Activated CD4-positive, alpha-beta T cell treated with anti-CD3 and anti-CD28 coated beads, Interleukin-2, Interleukin-4, amounts not matched to agents 100 ng/mL and 50 ng/mL, durations not matched to agents 16 hours and 8 hours (primary cell): ENCODE measurements at places on chromosomes 2 and 18.

DNA sequence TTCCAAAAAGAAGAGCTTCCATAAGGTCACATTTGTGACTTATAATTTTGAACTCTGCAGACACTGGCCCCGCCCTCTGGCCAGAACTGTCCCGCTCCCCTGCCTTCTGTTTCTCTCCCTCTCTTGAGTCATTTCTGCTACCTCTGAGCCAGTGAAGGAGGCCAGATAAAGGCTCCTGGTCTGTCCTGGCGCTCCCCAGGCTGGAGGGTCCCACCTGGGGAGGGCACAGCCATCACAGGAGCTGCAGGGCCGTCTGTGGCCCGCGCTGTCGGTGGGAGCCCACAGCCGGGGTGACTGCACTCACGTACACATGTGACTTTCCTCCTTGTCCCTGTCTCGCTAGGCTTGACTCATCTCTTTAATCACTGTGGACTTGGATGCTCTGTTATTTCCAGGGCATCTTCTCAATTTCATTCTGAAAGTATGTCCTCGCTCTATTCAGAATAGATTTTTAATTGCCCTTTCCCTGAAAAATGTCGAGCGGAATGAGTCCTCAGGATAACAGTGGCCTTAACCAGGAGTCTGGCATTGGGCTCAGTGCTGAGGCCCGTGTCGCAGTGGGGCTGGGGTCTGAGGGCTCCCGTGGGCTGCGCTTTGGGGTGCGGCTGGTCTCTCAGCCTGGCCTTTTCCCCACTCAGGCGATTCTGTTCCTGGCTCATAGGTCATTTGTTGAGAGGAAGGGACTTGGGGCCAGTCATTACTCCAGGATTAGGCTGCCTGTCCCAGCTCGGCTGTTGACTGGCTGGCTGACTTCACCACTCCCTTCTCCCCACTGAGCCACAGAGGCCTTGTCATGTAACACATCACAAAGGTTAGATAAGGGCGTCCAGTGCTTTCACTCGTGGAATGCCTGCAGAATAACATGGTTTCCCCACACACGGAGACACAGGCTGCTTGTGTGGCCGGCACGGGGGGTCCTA lies 34.5 kb downstream of the KLHL29 start:
- no peak for DNase-seq

DNA sequence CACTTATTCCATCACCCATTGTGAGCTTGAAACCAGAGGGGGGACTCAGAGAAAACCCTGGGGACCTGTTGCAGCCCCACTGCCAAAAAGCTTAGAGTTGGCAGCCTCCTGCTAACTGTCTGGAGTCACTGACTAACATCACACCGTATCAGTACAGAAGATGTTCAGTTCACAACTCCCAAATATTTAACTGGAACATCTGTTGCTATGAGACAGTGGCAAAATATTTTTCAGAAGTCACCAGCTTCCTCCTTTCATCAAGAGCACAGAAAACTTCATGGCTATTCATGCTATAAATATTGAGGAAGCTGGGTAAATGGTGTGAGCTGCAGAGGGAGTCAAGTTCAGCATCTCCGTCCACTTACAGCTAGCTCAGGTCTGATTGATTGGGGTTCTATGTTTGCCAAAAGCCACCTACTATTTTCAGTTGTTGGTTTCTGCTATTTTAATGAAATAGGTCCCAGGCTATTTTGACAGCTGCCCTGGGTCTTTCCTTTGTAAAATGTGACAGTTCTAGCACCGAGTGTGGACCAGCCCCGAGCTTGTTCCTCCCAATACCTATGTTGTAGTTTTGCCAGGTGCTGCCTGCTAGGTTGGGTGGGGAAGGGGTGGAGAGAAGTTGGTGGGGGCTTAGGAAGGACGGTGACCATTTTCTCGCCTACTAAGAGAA lies 9.8 kb downstream of the TUBB6 start:
- DNase-seq: no peak

- DNase-seq: no peak
Measured at GRCh38 chr2:204860274-204860673, 315.0 kb downstream of the PARD3B start.

DNA sequence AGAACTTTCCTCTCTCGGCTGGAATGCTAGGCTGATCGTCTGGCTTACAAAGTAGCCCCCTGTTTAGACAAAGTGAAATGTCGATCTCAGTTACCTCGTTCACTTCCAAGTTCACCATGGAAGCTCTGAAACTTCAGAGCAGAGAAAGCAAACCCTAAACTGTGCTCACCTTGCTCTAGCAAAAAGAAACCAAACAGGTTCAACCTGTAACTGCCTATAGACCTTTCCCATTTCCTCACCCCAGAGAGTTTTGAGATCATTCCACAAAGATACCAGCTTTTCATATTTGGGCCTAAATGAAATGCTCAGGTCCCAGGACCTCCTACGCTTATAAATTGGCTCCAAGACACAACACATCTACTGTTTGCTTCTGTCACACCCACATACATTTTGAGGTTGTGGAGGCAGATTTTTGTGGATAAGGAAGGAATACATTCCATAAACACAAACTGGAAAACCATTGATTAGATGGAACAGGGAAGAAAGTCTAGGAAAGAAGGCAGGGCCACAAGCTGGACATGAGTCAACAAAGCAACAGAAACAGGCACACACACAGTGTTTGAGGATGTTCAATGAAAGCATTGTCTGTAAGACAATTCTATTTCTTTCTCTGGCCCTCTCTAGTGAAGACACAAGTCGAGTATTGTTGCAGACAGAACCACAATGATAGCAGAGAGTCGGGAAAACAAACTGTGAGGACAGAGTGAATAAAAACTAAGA lies 52.8 kb upstream of the TGIF1 start:
- DNase-seq: no peak

- no peak for DNase-seq
Measured at GRCh38 chr2:102126660-102127059, 15.9 kb upstream of the IL1R1 start.

- DNase-seq: peak; percentile 65
Measured at GRCh38 chr2:11753452-11753885, 7.0 kb downstream of the LPIN1 start.

GRCh38 chr2:44560352-44560751 lies 198.6 kb downstream of the CAMKMT start:
- DNase-seq: no peak

DNA sequence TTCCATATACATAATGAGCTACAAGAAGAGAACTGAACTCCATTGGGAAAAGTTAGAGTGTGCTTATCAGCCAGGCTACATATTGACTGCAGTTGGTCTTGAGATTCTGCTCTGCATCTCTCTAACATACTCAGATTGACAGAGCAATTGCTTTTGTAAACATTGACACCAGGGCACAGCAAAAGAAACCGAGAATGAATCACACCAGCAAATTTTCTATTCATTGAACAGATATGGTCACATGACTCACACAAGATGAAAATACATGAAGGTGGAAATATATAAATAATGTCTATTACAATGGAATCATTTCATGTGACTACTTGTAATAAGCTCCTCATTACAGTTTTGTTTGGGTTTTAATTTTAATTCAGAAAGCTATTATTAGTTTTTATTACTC lies 691.9 kb upstream of the TMEFF2 start:
- no peak for DNase-seq

- no peak for DNase-seq
Measured at GRCh38 chr18:26981360-26982082, 116.0 kb upstream of the AQP4 start.

DNA sequence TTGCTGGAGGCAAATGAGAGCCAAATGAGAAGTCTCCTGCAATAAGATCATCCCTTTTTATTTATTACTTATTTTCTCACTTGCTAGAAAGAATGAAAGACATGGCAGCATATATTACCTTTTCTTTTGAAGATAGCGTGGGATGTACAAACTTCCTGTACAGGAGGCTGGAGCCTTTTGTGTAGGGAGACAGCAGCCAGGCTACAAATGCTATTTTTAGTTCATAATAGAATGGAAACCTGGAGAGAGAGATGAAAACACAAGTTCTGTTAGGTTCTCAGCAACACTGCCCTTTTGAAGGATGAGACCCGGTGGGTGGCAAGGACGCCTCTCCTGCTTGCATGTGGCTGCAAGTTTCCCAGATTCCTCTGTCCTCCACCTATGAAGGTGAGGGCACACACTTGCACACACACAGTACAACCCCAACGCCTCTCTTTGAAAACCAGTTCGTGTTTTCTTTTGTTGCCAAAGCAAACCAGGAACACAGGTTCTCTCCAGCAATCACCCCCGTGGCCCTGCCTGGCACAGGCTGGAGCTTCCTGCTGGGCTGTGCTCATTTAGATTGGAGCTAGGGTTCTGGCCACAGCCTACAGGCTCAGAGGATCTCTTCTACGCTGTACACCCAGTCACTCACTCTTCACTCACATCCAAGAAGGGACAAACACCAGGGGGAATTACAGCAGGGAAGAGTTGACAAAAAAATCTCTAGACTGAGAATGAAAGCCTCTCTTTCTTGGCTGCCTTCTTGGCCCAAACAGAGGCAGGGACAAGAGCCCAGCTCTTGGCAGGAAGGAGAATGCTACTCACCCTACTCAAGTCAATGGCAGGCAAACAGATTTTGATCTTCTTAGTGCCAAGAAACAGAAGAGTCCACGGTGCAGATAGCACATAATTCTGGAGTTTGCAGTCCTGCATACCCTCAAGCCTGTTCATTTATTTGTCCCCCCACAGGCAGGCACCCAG lies 55.6 kb downstream of the MRPL35 start:
- DNase-seq: no peak
